ENCODE measurements at places on chromosomes 12 and 14.

DNA sequence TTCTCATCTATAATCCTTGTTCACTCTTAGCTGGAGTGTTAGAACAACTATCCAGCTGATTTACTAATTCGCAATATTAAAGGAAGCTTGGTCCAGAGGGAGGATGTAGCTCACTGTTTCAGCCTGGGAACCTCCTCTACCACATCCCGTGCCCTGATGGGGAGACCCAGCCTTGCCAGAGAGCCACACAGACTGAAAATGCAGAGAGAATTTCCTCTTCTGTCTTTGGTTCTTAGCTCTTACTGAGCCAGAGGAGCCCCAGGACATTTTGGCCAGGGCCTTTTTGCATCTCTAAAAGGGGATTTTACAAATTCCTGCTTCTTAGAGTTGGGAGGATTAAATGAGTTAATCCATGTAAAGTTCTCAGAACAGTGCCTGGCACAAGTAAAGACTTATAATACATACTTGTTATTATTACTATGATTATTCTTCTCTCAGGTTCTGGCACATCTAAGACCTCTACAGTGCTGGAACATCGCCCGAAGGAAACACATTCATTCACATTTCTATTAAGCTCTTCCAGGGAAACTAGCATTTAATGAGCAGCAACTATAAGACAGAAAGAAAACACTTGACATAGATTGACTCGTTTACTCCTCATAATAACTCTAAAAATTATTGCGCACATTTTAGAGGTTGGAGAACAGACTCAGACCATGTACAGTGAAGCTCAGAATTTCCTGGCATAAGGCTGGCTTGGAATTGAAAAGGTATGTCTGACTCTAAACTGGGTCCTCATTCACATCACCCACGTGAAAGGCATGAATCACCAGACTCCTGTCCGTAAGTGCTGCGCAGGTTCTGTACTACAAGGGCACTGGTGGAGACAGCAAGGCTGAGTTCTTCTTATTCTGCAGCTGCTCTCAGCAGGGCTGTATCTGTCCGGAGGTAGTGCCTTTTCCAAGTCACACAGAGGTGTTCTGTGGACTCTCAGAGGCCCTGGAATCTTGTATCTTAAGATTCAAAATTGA lies 27.8 kb upstream of the AEBP2 start:
- DNase-seq, result no peak

- DNase-seq, result no peak
Observed at GRCh38 chr12:69497308-69498026, 27.3 kb downstream of the FRS2 start.

DNA sequence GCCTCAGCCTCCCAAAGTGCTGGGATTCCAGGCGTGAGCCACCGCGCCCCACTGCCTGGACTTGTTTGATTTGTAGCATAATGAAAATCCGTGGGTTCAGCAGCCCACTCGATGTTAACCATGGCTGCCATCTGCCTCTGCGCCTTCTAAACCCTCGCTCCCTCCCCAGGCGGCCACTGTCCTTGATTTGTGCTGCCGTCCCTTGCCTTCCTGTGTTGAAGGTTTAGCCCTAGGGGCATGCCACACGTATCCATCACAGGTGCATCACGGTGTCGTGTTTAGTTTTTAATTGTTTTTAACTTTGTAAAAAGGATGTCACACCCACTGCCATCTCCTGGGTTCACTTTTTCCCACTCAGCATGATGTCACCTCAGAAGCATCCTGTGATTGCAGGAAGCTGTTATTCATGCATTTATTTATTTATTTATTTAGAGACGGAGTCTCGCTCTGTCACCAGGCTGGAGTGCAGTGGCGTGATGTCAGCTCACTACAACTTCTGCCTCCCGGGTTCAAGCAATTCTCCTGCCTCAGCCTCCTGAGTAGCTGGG lies 24.5 kb upstream of the ULK1 start:
- DNase-seq, result no peak

GRCh38 chr14:72500234-72500838 lies 393.6 kb downstream of the DPF3 start:
- DNase-seq, result no peak

- peak; percentile 38 for DNase-seq
Observed at GRCh38 chr12:52020539-52021336, 14.0 kb downstream of the TAMALIN start.

DNA sequence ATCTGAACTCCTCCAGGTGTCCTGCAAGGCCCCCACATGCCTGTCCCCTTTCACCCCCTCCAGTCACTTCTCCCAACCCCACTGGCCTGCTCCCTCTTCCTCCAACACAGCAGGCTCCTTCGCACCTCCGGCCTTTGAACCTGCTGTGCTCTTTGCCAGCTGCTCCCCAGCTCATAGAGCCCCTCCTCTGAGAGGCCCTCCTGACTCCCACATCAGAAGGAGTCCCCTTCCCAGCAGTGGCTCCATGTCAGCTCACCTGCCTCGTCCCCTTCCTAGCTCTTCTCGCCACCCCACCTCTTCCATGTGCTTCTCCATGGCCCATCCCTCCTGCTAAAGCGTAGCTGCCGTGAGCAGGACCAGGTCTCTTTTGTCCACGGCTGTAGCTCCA lies 22.1 kb downstream of the SCARB1 start:
- no peak for DNase-seq

Data from activated T-helper 1 cell treated with anti-CD3 and anti-CD28 coated beads, Interleukin-2, amount 50 U/mL, for 16 hours (primary cell).